ENCODE measurements at places on chromosomes 7 and 10.

- DNase-seq, result no peak
Measured at GRCh38 chr7:27132214-27132613, 1.7 kb upstream of the HOXA4 start.

DNA sequence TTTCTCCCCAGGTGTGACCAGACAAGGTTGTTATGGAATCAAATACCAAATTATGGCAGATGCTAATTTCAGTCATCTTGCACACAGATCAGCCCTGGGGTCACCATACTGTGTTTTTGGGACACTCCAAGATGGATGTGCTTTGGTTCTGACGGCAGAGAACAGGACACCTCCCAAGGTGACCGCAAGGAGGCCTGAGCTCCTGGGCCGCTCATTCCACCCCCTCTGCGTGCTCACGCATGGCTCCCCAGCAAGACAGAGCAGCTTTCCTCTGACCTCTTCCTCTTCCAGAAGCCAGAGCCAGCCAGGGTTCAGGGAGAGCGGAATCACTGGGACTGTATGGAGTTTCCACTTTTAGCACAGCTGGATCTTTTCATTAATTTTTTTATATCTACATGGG, 402.8 kb downstream of the DNAJB6 start:
- no peak for DNase-seq

DNA sequence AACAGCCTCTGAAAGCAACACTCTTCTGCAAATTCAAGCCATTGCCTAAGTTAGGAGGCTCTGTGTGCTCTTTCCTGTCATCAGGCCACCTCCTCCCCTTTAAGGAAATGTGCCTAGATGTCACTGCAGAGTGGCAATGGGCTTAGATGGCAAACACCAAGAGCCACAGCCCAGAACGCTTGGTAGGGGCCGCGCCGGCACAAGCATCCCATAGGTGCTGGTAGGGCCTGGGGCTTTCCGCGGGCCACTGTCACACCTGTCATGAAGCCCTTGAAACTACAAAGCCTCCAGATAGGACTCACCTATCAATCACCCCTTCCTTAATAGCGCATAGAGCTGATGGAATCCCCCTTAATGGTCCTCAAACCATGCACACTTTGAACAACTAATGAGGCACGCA, 299.9 kb downstream of the GRID1 start:
- no peak for DNase-seq

GRCh38 chr7:66768865-66769832, 28.6 kb downstream of the RABGEF1 start:
- DNase-seq, result no peak

GRCh38 chr7:127366680-127367079, 25.8 kb downstream of the ZNF800 start:
- no peak for DNase-seq

- DNase-seq, result no peak
Measured at GRCh38 chr7:29335188-29336083, 140.9 kb downstream of the CHN2 start.

GRCh38 chr7:98668255-98668654, 51.2 kb downstream of the NPTX2 start:
- DNase-seq, result no peak

- no peak for DNase-seq
Measured at GRCh38 chr7:158786898-158787297, 42.4 kb downstream of the ESYT2 start.

- no peak for DNase-seq
Measured at GRCh38 chr10:7435674-7436073, 24.8 kb upstream of the SFMBT2 start.

DNA sequence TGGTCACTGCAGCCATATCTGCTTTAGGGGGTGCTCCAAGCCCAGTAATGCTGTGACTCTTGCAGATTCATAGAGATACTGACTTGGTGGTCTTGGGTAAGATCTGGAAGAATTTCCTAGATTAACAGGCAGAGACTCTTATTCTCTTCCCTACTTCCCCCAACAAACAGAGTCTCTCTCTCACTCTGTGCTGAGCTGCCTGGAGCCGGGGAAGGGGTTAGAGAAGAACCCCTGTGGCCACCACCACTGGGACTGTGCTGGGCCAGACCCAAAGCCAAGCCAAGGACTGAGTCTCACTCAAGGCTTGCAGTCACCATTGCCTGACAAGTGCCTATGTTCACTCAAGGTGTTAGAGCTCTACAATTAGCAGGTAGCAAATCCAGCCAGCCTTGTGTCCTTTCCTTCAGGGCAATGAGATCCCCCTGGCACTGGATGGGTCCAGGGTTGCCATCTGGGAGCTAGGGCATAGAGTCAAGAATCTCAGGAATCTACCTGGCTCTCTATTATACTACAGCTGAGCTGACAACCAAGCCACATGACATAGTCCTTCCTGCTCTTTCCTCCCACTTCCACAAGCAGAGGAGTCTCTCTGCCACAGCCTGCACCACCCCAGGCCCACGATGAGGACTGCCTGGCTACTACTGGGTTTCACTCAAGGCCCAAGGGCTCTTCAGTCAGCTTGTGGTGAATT, 41.4 kb upstream of the TECTB start:
- no peak for DNase-seq

GRCh38 chr10:117726596-117727295, 184.2 kb downstream of the EMX2 start:
- DNase-seq, result no peak

- no peak for DNase-seq
Measured at GRCh38 chr7:716636-717035, 9.9 kb upstream of the DNAAF5 start.

GRCh38 chr10:1665021-1665661, 72.2 kb downstream of the ADARB2 start:
- no peak for DNase-seq

DNA sequence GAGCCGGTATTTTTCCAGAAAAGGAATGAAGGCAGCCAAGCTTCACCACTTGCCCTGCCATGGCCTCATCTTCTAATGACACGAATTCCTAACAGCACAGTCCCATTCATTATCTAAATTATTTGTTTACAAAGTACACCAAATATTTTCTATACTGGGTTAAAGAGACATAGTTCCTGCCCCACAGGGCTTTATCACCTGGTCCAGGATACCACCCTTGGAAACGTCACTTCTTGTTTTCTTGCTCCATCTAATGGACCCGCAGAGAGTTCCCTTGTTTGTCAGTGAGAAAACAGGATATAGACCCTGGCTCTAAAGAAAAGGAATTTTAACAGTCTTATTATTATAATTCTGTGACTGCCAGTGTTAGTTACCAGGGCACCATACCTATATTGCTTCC, 1165.4 kb downstream of the GATA3 start:
- no peak for DNase-seq

DNA sequence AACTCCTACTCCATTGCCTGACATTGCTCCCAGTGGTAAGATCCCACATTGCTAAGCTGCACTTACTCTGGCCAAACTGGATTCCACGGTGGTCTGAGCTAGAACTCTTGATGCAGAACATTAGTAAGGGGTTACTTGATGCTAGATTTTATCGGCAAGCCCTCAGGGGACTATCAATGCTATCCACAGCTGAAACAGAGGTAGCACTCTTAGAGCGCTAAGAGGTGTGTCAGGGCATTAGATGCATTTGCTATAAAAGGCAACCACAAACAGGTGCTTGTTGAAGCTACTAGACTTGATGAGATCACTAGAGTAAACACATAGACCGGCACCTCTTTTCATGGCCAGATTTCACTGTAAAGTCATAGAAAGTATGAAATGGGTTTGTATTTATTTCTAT, 116.3 kb downstream of the MDFIC start:
- DNase-seq, result no peak

DNA sequence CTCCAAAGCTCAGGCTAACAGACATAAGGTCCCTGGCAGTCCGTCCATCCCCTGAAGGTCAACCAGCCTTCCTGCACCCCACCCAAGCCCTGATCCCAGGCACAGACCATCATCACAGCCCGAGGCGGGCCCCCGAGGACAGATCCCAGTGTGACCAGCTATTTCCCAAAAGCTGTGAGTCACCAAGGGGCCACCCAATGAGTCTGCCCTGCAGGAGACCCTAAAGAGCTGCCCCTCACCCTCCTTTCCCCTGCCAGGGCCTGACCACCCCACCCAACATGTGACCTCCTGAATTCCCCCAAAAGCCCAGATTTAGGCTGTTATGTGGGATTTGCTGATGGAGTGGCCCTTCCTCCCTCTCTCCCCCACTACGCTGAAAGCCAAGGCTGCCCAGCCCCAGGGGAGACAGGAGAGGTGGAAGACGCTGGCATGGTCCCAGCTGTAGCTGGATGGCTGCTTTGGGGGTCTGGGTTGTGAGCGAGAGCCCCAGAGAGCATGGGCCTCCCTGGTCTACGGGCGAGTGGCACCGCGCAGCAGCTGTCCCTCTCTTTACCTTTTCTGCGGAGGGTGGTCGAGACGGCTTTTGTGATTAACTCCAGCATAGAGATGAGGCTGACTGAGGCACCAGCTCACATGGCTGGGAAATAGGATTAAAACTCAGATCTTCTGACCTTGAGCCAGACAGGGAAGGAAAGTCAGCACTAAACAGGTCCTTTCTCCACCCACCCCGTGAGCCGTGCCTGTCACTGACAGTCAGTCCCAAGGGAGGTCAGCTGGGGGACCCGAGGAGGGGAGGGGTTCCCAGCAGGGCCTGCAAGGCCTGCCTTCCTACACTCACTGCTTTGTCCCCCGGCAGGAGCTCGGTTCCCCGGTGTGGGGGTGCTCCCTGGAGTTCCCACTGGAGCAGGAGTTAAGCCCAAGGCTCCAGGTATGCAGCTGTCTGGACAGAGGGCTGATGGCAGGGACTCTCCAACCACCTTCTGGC, 16.7 kb downstream of the ELN start:
- DNase-seq, result no peak

DNA sequence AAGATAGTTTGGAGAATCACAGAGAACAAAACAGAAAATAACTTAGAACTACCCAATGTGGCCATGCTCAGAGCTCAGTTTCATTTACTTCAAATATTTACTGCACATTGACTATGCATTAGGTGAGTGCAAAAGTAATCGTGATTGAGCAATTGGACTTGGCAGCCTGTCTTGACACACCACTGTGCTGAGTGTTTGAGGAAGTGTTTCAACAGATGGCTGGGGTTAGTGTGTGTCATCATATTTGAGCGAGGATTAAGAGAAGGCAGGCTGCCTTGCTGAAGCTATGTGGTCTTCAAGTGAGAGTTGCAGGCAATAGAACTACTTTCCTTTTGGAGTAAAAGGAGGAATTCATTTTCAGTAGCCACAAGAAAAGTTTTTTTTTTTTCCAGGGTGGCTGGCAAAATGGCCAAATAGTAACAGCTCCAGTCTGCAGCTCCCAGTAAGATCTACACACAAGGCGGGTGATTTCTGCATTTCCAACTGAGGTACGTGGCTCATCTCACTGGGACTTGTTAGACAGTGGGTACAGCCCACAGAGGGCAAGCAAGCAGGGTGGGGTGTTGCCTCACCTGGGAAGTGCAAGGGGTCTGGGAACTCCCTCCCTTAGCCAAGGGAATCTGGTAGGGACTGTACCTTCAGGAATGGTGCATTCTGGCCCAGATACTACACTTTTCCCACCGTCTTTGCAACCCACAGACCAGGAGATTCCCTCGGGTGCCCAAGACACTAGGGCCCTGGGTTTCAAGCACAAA, 37.6 kb downstream of the AKR1C4 start:
- DNase-seq, result no peak

- no peak for DNase-seq
Measured at GRCh38 chr7:73577627-73578341, 595 bp downstream of the TBL2 start.

- no peak for DNase-seq
Measured at GRCh38 chr10:102297101-102297500, 51.8 kb downstream of the GBF1 start.

DNA sequence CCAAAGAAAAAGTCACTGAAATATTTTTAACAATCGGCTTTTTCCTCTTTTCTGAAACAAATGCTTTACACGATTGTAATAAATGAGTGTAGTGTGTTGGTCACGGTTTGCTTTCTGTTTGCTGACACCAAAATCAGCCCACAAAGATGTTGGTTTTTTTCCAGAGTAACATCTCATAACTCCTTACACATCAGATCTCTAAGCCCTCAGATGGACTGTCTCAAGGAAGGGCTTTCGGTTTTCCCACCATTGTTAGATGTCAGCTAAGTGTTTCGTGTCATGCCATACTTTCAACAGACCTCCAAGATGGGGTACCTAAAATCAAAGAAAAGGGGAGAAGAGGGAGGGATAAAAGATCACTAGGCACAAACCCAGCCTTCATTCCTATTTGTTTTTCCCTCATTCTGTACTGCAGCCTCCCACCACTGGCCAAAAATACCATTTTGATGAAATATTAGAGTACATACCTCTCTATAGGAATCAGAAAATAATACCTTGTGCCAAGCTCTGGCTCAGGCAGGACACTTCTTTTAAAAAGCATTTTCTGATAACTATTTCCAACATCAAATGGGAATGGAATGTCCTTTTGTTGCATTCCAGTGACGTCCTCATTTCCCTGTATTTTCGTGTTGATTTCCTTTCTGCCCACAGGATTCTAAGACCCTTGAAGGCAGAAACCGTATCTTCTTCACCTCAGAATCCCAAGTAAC, 159.1 kb downstream of the DGKI start:
- no peak for DNase-seq

DNA sequence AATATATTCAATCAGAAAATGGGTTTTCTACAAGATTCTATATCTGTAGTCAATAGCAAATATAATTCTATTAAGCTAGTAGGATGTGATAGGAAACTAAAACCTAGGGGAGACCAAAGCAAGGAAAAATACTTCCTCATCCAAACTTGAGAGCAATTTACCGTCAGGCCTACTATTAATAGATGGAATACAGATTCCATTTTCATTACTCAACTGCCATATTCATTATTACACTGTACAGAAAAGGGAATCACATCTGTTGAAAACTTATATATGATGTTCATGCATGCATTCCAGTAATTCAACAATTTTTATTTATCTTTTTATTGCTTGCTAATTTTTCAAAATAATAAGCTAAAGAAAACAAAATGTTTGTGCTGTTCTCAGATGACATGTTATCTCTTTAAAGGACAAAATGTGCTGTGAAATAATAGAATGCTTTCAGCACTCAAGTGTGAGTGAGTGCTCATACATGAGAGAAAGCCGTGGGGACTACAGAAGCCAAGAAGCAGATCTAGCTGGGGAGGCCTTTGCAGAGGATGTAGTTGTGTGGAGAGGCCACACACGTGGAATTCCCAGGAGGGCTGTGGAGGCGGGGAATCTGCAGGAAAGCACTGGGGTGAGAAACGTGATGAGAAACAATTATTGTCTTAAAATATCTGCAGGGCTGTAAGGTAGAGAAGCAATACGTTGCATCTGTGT, 110.0 kb downstream of the EGFR start:
- peak; percentile 15 for DNase-seq

DNA sequence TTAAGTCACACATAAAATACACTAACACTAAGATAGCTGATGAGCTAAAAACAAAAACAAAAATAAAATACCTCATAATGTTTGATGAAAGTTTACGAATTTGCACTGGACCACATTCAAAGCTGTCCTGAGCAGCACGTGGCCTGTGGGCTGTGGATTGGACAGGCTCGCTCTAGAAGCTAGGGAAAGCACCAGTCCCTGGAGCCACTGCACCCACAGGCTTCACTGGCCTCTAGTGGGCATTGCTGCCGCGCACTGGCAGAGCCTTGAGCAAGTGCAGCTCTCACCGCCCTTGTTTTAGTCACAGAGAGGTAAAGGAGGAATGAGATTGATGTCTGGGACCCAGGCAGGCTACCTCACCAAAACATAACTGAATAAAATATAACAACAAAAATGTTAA, 67.6 kb downstream of the PAX2 start:
- DNase-seq, result no peak

GRCh38 chr10:132183046-132183445, 3.7 kb upstream of the DPYSL4 start:
- no peak for DNase-seq

GRCh38 chr7:12670000-12670729, 17.3 kb upstream of the ARL4A start:
- DNase-seq, result no peak

- DNase-seq, result no peak
Measured at GRCh38 chr7:127901895-127902703, 129.1 kb downstream of the LRRC4 start.

Data from HEK293T (cell line).